ENCODE measurements at places on chromosomes 5 and 9.

DNA sequence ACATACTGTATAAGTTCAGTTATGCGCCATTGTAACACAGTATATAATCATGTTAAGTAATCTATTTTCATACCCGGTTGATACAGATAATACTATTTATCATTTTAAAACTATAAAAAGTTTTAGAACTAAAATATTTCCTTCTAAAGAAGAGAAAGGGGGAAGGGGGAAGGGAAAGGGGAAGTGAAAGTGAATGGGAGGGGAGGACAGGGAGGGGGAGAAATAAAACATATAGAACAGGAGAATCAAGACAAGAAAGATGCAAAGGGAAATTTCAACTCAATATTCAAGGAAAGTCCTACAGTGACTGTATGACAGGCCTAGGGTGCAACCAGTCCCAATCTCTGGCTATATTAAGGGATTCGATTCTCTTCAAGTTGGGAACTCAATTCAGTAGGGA, 1278.8 kb downstream of the MAT2B start:
- no peak for DNase-seq

GRCh38 chr9:136036050-136036449, 59.0 kb downstream of the NACC2 start:
- DNase-seq = no peak

- no peak for DNase-seq
Measured at GRCh38 chr9:122217640-122218039, 11.1 kb downstream of the LHX6 start.

DNA sequence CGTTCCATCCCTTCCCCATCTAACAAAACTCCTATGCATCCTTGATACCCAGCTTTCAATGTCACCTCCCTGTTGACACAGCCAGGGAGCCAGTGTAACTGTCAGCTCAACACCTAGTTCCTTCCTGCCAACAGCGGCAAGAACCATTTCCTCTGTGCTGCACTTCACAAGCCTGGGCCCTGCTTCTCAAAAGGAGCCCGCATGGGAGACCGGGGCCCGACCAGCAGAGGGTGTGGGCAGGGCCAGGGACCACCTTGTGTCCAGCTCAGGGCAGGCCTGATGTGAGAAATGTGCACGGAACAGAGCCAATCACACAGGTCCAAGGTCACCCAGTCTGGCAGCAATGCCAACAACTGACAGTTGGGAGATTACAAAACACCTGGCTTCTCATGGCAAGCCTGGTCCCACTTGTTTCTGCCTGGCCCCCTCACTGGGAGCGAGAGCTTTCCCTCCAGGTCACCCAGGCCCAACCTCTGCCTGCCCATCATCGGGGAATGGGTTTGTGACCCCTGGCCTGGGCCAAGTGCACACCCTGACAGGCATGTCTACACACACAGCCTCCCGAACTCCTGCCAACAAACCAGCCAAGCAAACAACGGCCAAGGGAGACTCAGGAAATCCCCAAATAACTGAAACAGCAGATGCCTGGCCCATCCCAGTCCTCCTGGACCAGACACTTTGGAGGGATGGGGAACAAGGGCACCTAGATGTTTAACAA, 3.1 kb downstream of the RNF44 start:
- DNase-seq = no peak

- DNase-seq = no peak
Measured at GRCh38 chr5:157603333-157604190, 28.0 kb upstream of the ADAM19 start.

DNA sequence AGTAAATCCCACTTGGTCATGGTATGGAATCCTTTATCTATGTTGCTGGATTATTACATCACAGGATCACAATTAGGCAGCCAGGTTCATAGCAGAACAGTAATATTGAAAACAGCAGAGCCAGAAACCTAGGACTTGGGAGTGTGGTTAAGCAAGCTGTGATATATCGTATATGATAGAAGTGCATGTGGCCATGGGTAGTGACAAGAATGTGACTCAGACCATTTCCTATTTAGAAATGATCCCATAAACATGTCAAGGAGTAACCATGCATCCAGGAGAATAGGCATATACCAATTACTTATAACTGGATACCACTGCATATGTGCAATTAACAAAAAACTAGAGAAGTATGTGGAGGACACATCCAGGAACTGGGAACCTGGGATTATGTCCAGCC, 31.2 kb downstream of the AMBP start:
- DNase-seq = no peak

- no peak for DNase-seq
Measured at GRCh38 chr9:91163444-91163772, 198.3 kb downstream of the AUH start.

DNA sequence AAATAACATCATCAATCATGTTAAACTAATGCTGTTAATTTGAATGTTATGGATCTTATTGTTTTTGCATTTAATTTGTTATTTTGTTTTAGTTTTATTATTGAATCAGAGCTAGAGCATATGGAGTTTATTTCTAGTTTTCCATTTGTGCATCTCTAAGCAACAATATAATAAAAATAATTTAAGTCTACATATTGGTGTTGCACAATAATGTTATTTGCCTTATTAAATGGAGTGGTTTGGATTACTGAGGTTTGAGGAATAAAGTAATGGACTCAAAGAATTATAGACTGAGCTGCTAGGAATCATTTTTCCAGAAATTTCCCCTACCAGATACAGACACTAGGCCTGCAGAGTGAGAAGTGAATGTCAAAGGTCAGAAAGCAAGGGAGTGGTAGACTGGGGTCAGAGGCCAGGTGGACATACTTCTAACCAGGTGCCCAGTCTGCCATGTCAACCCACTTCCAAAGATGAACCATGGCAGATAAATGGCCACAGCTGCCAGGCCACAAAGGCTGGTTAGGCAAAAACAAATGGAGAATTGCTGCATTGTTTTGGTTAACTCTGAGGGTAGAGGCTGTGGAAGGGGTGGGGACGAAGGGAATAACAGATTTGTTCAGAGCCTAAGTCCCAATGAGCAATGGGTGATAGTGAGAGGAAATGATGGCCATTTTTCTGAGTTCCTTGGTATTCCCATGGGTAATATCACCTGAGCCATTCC, 113.1 kb downstream of the FBXL7 start:
- DNase-seq = no peak

DNA sequence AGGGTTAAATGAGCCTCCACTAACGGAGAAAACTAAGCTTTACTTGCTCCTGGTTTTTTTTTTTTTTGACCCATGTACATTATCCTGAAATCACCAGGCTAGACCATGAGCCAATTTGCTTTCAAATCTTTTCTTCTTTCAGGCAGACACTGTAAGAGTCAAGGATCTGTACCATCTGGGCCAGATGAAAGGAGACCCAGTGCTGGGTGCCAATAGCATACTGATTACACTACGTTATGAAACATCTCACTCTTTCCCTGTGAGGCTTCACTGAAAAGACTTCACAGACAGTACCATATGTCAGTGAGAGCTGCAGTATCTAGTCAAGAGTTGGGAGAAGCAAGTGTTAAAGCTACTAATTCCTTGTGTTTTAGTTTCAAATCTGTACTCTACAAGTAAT, 161.2 kb upstream of the PTPRD start:
- no peak for DNase-seq

DNA sequence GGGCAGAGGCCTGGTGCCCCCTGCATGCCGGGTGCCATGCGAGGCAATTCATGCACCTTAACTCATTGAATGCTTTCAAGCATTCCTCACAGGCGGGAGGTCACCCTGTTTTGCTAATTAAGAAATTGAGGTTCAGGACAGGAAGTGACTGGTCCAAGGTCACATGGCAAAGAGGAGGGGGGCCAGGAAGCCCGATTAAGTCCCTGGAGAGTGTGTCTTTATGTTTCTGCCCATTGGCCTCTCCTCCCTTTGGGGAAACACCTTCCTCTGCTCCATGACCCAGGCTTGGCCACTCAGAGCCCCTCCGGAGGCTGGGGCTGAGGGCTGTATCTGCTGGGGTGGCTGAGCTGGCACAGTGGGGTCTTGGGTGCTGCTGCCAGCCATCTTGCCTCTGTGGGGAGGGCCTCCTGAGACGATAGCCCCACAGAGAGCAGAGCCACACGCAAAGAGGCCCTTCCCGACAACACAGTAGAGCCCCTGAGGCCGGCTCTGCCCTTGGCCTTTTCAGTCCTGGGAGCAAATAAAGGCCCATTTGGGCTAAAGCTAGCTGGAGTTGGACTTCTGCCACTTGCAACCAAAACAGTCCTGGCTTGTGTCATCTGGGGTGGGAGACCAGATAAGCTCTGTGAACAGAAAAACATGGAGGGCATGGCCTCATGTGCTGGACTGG, 90.8 kb upstream of the NEURL1B start:
- no peak for DNase-seq

DNA sequence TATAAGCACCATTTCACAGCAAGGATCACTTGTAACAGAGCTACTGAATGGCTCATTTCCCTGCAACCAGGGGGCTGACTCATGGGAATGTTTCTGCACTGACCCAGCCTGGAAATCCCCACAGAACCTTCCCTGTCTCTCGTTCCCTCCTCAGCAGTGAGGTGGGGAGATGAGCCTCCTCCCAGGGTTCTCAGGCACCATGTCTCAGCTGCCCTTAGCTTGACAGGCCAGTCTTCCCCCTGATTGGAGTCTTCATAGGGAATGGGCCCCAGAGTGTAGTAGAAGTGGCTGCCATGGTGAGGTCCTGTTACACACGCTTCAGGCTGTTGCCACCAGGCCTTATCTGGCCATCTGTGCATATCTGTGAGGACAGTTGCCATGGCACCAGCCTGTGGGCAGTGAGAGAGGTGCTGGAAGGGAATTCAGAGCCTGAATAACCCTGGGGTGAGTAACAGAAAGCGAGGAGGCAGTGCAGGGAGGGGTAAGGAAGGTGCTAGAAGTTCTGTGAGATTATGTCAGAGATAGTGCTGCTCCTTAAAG, 324.4 kb downstream of the ENC1 start:
- DNase-seq = no peak

DNA sequence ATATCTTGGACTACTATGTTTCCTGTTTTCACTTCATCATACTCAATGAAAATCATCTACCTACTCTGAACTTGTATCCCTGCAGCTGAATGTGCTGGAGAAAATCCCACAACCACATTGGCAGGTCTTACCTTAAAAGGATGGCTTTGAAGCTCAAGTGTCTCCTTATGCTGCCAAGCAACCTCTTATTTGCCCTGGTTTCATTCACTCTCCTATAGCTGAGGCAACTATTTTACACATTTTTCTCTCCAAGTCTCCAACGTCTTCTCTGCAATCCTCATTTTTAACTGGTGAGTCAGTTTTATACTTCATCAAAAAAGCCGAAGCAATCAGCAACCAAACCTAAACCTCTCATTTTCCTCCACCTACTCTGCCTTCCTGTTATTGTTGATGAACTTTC, 49.7 kb downstream of the POU4F3 start:
- no peak for DNase-seq

DNA sequence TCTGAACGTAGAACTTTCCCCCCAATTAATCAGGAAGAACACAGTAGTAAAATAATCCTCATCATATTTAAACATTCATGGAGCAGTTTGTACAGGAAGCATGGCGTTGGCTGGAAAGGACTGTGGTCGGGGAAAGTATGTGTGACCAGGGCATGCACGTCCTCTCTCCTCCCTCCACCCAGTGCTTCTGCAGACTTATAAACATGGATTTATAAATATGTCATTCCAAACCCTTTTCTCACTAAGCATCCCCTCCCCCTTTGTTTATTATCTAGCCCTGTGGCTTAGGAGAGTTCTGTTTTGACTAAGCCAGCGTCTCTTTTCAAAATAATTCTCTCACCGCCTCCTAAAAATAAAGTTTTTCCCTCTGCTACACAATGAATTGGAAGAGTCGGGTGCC, 70.4 kb upstream of the DAP start:
- no peak for DNase-seq

- DNase-seq = no peak
Measured at GRCh38 chr5:67051164-67051563, 145.4 kb downstream of the CD180 start.

- no peak for DNase-seq
Measured at GRCh38 chr5:67652201-67652600, 455.6 kb upstream of the CD180 start.

DNA sequence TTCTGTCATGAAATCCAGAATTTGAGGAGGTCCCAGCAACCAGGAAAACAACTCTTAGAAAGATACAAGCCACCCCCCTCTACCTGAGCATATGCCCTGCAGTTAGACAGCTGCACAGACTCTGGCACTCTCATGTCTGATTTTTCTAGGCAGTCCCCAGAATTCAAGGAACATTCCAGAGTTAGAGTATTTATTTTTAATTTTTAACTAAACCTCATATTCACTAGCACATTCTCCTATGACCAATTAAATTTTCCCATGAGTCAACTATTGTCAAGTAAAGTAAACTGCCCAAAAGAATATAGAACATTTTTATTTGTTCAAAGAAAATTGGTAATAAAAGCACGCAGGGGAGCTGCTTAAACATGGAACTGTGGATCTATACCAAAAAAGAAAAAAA, 490.5 kb upstream of the SEMA6A start:
- no peak for DNase-seq

DNA sequence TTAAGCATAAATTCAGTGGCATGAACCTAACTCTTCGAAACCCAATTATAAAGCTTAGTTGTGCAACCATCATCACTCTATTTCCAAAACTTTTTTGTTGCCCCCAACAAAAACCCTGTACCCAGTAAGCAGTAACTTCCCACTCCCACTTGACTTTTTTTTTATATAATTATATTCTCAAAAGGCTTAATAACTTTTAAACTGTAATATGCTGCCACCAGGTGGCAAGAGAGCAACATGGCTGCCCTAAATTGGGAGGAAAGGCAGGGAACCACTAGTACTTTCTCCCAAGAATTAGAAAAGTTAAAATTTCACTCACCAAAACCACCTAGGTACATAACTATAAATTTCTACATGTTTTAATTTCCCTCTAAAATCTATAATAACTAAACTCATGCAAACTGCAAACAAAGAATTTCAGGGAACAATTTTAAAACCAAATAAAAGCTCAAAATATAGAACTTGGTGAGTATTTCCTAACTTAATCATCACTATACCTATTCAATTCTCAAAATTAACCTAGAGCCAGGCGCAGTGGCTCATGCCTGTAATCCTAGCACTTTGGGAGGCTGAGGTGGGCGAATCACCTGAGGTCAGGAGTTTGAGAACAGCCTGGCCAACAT, 50.2 kb upstream of the RNF38 start:
- no peak for DNase-seq

DNA sequence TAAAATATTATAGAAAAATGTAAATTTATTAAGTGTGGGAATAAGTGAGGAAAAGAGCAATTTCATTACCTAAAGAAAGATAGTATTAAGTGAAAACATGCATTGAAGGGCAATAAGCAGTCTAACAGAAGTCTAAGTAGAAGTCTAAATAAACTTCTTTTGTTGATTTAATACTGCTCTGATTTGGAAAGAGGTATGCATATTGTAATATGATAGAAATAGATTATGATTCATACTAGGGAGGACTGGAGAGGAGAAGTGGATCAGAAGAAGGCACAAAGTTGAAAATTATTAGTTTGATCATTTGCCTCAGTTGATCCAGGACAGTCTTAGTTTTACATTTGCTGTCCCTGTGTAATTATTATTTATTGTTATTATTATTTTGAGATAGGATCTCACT, 6.6 kb upstream of the ERBIN start:
- DNase-seq = no peak

- no peak for DNase-seq
Measured at GRCh38 chr5:14180437-14180836, 37.3 kb downstream of the TRIO start.
